ENCODE measurements at places on chromosomes 13 and 19. TPM values are rescaled to one million over a fixed set of nuclear protein-coding genes. Genes with fewer than 3 reads are reported as not detected.

DNA sequence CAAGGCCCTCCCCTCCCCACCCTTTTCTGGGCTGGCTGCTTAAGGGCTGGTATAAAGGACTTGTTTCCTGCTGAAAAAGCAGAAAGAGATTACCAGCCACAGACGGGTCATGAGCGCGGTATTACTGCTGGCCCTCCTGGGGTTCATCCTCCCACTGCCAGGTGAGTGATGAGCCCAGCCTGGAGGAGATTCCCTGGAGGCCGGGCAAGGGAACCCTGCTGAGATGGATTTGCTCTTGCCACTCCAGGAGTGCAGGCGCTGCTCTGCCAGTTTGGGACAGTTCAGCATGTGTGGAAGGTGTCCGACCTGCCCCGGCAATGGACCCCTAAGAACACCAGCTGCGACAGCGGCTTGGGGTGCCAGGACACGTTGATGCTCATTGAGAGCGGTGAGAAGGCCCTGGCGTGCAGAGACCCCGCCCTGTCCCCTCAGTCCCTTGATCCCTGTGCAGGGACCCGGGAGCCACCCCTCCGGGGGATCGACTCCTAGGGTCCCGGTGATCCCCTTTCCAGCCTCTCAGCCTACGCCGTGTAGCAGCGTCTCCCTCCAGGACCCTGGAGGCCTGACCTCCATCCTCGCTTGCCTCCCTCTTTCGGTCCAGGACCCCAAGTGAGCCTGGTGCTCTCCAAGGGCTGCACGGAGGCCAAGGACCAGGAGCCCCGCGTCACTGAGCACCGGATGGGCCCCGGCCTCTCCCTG is at the start of gene CD177:
Gene CD177, plus strand, starts transcription at position 81 of the 699 bp plus-strand sequence. Its CDS starts 29 bp downstream, at position 110.
- no peaks in the 10 kb centered on the region for H3K36me3 ChIP-seq
- H3K4me3 ChIP-seq: no peak within 1 kb of the TSS
- H3K4me1 ChIP-seq: no peaks in the 10 kb centered on the region
- DNase-seq: no peak

- DNase-seq: no peak
- peaks cover 2% of the 10 kb centered on the region for H3K27me3 ChIP-seq
- peak overlapping the region; percentile 43 for H3K4me3 ChIP-seq
- peak overlapping the region; percentile 67 for H3K27ac ChIP-seq
These were observed 16.2 kb upstream of the MIR17HG start for GRCh38 chr13:91331047-91331915.

DNA sequence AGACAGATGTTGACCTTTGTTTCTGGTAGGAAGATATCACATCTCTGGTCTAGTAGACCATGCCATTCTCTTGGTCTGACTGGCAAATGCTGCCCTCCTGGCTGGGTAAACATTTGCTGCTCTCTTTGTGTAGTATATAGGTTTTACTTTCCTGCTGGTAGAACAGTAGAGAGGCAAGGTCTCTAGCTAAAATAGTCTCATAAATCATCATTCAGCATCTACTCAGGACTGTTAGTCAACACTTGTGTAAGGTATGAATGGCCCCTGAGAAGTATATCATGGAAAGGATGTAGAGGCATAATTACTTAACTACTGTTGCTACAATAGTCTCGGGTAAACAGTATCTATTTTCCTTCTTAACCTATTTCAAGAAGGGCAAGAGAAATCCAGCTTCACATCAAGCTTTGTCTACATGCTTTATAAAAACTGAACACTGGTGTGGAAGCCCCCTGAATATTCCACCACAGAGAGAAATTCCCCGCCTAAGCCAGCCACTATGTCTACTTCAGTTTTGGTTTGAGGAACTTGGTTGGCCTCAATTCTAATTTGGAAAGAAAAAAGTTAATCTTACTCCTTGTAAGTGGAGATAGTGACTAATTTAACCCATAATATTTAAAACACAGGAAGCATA is 18.4 kb upstream of the MYCBP2 start:
- no peaks in the 10 kb centered on the region for H3K36me3 ChIP-seq
- peak overlapping the region; percentile 90 for H3K27ac ChIP-seq
- peak; percentile 53 for DNase-seq
- H3K27me3 ChIP-seq: no peaks in the 10 kb centered on the region

FFAR2 gene
- not detected for total RNA-seq

DNA sequence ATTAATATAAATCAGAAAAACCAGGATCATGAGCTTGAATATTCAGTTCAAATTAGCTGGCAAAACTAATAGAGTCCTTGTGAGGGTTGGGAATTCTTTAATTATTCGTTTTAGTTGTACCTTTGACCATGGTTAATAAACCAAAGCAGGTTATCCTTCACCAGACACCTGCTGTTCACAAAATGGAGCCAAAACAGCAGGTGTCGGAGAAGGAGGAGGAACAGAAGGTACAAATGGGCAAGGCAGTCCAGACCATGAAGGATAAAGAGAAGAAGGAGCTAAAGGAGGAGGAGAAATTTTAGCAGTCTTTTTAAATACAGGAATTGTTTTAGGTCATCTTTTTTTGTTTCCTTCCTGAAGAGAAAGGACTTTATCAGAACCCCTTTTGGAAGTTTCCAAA is 106.1 kb downstream of the NHLRC3 start:
- no peak for DNase-seq
- H3K27me3 ChIP-seq: peaks cover 19% of the 10 kb centered on the region
- no peaks in the 10 kb centered on the region for H3K36me3 ChIP-seq
- H3K4me3 ChIP-seq: no peak overlapping the region

GRCh38 chr19:45406226-45407090 is at the start of gene POLR1G:
TSS of gene POLR1G (plus strand) at chr19:45406644. CDS start at chr19:45406697, 53 bp downstream.
- peaks cover 12% of the 10 kb centered on the region for H3K36me3 ChIP-seq
- peak; percentile 83 for DNase-seq
- peaks cover 26% of the 10 kb centered on the region for H3K27me3 ChIP-seq
- peaks cover 39% of the 10 kb centered on the region for H3K4me1 ChIP-seq

- DNase-seq: peak; percentile 68
- H3K27me3 ChIP-seq: peaks cover 66% of the 10 kb centered on the region
- H3K4me3 ChIP-seq: no peak overlapping the region
These were observed 14.2 kb downstream of the ONECUT3 start for GRCh38 chr19:1767464-1767933.

DNA sequence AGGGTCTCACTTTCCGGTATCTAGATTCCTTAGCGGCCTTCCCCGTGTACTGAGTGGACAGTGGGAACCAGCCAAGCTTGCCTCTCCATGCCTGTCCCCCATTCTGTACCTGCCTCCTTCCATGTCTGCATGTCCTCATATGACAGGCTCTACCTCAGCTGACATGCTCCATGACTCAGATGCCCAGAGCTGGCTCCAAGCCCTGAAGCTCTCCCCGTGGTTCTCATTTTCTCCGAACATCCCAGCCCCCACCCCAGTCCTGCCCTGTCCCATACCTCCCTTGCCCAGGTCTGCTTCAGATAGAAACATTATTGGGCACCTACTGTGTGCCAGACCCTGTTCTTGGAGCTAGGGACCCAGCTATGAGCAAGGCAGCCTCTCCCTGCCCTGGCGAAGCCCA is 17.1 kb upstream of the SHFL start:
- H3K27ac ChIP-seq: no peak overlapping the region
- peaks cover 8% of the 10 kb centered on the region for H3K4me1 ChIP-seq
- H3K4me3 ChIP-seq: no peak overlapping the region
- DNase-seq: no peak
- H3K27me3 ChIP-seq: no peaks in the 10 kb centered on the region

TNNI3 gene
- not detected for total RNA-seq

GRCh38 chr13:59475911-59476310 is 687.8 kb downstream of the DIAPH3 start:
- DNase-seq: no peak
- H3K4me1 ChIP-seq: no peaks in the 10 kb centered on the region
- no peaks in the 10 kb centered on the region for H3K27me3 ChIP-seq
- no peaks in the 10 kb centered on the region for H3K36me3 ChIP-seq
- no peak overlapping the region for H3K27ac ChIP-seq

NUDT15 gene
- total RNA-seq: 18.5 TPM

ZNF526 gene
- 12.3 TPM for total RNA-seq

- H3K4me1 ChIP-seq: peaks cover 3% of the 10 kb centered on the region
- H3K27ac ChIP-seq: no peak overlapping the region
- DNase-seq: no peak
These were observed 9.2 kb upstream of the ZNF627 start for GRCh38 chr19:11587975-11588631.

Measured in activated CD4-positive, alpha-beta memory T cell treated with anti-CD3 and anti-CD28 coated beads for 36 hours (primary cell).